ENCODE measurements at places on chromosomes 3 and 15. TPM values are rescaled to one million over a fixed set of nuclear protein-coding genes. Genes with fewer than 3 reads are reported as not detected.

GRCh38 chr3:170506556-170506955 is 79.3 kb downstream of the SLC7A14 start:
- DNase-seq = no peak

DNA sequence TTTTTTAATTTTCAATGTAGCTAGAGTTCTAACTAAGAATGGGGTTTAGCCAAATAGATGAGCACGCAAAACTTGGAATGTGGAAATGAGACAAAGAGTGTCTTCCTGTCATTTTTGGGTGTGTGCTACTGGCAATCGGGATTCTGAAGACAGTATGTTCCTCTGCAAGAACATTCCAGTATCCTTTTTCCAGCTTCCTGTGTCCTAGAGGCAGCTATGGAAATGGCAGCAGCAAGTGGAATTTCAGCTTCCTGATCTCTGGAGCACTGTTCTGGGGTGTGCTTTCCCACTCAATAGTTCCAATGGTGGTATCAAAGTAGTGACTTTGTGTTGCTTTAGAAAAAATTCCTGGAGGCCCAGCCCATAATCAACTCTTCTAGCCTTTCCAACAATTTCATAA is 642.9 kb upstream of the KCNMB2 start:
- DNase-seq = no peak

DNA sequence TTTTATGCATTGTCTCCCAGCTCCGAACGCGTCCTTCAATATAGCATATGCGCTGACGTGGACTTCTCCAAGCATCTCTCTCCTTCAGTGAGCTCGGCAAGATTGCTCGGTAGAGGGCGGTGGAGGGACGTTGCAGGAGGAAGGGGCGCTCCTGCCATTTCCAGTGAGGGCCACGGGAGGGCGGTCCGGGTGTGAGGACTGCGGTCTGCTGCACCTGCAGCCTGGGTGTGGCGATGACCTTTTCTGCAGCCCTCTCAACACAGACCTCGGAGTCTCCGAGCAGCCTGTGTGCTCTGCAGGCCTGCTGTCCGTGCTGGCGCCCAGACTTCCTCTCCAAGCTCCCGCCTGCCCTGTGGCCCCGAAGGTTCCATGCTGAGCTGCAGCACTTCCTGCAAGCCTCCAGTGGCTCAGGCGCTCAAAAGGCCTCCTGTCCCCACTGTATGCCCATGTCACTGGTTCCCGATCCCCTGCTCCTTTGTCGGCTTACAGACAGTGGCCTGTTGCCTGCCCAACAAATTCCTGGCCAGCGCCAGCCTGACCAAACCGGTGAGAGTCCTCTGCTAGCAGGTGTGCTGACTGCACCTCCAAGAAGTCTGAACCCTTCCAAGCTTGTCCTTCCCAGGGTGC is 8.9 kb upstream of the RTP3 start:
- DNase-seq = peak; percentile 97

CLDN18 gene
- not detected for total RNA-seq

DNA sequence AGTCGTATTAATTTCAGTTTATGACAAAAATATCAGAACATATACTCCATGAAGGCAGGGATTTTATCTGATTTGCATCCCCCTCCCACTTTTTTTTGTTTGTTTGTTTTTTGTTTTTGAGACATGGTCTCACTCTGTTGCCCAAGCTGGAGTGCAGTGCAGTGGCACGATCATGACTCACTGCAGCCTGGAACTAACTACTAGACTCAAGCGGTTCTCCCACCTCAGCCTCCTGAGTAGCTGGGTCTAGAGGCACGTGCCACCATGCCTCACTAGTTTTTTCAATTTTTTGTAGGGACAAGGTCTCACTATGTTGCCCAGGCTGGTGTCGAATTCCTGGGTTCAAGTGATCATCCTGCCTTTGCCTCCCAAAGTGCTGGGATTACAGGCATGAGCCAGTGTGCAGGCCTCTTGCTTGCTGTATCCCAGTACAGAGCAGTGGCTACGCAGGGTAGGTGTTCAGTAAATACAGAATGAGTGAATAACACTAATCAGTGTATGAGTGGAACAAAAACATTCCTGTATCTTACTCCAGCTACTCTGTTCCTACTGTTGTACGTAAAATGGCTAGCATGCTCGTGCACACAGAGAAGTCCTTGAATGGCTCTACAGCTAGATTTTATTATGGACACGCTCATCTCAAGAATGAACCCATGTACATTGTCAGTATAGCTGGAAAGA is 272.4 kb downstream of the FOXP1 start:
- DNase-seq = peak; percentile 36

DNA sequence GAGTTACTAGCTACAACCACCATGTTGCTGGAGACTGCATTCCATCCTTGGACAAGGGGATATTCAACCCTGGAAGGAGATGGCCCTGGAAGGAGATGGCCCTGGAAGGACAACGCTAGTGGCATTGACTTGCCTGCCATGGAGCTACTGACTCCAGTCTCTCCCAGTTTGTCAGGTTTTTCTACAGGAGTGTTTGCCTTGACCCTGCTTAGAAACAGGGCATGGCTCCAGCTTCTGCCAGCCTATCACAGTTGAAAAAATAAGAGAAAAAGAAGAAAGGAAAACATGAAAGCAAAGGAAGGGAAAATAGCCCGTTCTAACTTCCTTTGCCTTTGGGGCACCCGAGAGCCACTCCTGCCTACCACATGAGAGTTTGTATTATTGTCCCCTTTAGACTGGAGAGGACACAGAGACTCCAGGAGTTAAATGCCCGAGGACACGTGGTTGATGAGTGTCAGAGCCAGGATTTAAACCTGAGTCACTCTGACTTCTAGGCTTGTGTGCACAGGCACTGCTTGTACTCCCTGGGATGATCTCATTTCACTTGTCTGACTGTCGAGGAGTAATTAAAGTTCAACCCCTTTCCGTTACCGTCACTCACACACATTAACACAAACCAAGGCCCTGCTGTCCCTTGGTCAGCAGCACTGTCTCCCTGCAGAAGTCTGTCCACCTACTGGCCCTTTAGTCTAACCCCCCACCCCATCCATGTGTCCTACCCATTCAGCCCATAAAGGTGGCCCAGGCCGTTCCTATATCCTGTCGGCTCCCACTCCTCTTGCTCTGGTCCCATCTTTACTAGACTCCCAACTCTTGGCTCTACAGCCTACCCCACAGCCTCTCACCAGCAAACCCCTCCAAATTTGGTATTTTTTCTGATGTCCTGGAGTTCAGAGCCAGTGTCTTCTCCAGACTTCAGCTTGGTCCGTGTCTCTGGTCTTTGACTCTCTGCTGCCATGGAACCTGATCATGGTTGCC is 46.1 kb downstream of the C2CD4A start:
- peak; percentile 12 for DNase-seq

Measured in activated CD4-positive, alpha-beta T cell treated with anti-CD3 and anti-CD28 coated beads for 36 hours (primary cell).